ENCODE measurements at places on chromosomes 3 and 15. TPM values are rescaled to one million over a fixed set of nuclear protein-coding genes. Genes with fewer than 3 reads are reported as not detected.

EAF2 gene
- 8.9 TPM for total RNA-seq

CAV3 gene
- total RNA-seq, result not detected

PPP1R14D gene
- 57.5 TPM for total RNA-seq

CILP gene
- 2.7 TPM for total RNA-seq

LSMEM2 gene
- total RNA-seq, result 0.32 TPM

- DNase-seq, result no peak
Measured at GRCh38 chr15:58582160-58582559, 150.4 kb downstream of the LIPC start.

GRCh38 chr3:176734146-176734545, 463.1 kb downstream of the TBL1XR1 start:
- DNase-seq, result no peak

DNA sequence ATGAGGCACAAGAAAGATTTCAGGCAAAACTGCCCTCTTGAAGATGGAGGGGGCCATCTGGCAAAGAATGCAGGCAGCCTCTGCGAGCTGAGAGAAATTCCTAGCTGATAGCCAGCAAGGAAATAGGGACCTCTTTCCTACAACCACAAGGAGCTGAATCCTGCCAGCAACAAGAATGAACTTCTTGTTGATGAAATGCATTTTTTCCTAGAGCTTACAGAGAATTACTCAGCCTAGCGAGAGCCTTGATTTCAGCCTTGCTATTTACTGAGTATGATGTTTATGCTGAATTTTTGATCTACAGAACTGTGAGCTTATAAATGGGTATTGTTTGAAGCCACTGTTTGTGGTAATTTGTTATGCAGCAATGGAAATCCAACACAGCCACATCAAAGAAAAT, 148.5 kb upstream of the NAALADL2 start:
- DNase-seq, result no peak

GRCh38 chr3:43870844-43871626, 180.3 kb downstream of the ABHD5 start:
- no peak for DNase-seq

- DNase-seq, result no peak
Measured at GRCh38 chr3:36959821-36960220, 15.0 kb upstream of the TRANK1 start.

- no peak for DNase-seq
Measured at GRCh38 chr3:164903820-164904451, 174.4 kb downstream of the SI start.

DNA sequence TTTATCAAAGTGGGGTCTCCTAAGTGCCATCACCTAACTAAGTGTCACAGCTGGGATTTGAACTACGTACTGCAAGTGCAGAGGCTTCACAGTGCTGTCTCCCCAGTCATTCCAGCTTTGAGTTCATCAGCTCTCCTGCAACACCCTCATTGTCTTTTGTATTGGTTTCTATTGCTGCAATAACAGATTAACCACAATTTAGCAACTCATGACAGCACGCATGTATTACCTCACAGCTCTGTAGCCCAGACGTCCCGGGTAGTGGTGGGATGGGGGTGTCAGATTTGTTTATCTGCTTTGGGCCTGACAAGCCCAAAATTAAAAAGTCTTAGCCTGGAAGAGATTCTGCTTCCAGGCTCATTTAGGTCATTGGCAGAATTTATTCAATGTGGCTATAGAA, 220.5 kb upstream of the LRRN1 start:
- DNase-seq, result no peak

GRCh38 chr3:18723206-18723810, 298.2 kb upstream of the SATB1 start:
- no peak for DNase-seq

DNA sequence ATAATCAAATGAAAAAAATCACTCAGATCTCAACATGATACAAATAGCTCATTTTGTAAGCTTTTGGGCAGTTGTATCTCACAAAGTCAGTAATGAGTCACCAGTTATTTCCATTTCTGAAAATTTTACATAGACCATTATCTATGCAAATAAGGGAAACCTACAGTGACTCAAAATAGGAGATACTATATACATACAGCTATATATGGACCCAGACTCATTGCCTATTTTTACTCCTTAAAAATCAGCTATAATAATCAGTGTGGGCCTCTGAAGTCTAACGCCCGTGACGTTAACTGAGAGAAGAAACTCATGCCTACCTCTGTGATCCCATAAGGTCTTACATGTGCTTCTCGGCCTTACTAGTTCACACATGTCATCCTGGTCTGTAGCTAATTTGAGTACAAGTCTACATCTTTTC, 31.6 kb downstream of the LRIG1 start:
- DNase-seq, result no peak

DNA sequence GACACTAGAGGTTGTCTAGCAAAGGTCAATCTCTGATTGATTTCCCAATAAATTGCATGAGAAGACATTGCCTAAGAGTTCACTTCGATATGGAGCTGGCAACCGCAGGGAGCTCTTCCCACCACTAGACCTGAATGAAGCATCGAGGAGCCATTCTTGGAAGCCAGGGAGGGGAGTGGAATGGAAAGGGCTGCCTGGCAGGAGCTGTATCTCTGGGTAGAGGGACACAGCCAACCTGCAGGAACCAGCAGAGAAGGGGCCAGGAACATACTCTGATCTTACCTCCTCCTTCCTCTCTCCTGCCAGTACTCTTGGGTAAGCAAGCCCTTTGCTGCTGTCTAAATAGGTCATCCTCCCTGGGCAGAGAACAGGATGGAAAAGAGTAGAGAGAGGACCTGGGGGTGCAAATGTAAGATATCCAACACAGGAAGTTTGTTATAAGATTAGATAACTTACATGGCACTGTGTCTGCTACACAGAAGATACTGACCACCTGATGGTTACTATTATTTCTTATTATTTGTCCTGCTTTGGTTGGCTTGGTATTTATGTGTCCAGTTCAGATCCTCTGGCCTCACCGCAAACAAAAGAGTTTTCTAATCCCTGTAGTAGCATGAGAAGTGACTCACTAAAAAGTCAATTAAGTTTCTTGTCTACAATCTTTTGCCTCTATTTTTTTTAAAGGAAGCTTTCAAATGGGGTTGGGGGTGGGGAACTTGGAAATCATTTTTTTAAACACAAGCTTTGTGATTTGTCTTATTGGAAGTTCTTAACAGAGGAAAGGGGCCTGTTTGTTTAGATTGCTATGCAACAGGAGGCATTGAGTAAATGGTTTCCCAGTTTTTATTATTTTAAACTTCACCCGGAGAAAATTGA, 156.7 kb upstream of the TSC22D2 start:
- no peak for DNase-seq

- no peak for DNase-seq
Measured at GRCh38 chr3:110667216-110667615, 404.4 kb upstream of the NECTIN3 start.
